Nucleus accumbens (tissue), 56 donors: ENCODE measurements at places on chromosomes 1 and 21.

- no peak for DNase-seq
Observed at GRCh38 chr1:193306430-193306829, 120.0 kb upstream of the B3GALT2 start.

- no peak for DNase-seq
Observed at GRCh38 chr1:245338485-245338877, 183.7 kb downstream of the KIF26B start.

- DNase-seq: no peak
Observed at GRCh38 chr21:30463713-30464112, 16.5 kb downstream of the KRTAP19-1 start.

- no peak for DNase-seq
Observed at GRCh38 chr1:6935911-6936690, 150.8 kb downstream of the CAMTA1 start.

GRCh38 chr1:24803220-24803619, 58.0 kb downstream of the CLIC4 start:
- DNase-seq: peak; percentile 5

GRCh38 chr1:44676484-44677200, 2.1 kb downstream of the ARMH1 start:
- DNase-seq: no peak

GRCh38 chr1:161702250-161702649, 4.8 kb upstream of the FCRLA start:
- DNase-seq: no peak

DNA sequence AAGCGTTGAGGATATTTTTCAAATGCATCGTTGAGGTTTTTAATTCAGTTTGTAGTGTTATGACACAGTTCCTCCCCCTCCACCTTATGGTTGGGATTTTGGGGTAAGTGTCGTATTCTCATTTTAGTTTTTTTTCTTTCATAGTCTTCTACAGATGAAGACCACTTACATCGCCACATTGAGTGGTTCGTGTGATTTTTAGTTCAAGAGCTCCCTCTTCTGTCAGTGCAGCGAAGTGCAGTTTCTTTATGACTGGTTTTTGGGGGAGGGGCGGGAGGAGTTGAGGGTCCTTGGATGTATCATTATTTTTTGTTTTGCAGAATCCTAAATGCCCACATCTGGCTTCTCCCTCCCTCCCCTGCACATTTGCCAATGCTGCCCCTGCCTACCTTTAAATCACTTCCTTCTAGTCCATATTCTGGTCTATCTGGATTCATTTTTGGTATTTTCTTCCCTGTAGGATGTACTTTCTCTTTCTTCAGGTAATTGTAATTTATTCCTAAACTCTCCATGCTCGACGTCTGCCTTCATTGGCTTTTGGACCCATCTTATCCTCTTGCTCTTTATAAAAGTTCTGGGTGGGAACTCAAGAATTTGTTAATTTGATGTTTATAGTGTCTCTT, 433.1 kb downstream of the CAMTA1 start:
- no peak for DNase-seq

DNA sequence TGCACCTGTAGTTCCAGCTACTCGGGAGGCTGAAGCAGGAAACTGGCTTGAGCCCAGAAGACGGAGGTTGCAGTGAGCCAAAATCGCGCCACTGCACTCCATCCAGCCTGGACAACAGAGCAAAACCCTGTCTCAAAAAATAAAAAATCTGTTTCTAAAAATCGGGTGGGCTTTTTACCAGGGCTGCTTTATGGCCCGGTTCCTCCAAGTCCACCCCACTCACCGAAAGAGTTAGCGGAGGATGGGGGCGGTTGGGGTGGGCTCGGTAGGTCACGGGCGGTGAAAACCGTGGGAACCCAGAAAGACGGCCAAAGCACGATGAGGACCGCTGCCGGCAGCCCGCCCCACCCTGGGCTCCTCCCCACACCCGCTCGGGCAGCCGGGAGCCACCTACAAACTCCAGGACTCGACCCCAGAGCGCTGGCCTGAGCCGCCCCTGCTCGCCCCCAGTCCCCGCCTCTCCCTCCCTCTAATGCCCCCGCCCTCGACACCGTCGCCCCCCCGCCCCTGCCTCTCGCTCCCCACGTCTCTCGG, 846 bp upstream of the PER3 start:
- DNase-seq: no peak

- DNase-seq: no peak
Observed at GRCh38 chr1:157404063-157404501, 148.2 kb downstream of the FCRL5 start.

DNA sequence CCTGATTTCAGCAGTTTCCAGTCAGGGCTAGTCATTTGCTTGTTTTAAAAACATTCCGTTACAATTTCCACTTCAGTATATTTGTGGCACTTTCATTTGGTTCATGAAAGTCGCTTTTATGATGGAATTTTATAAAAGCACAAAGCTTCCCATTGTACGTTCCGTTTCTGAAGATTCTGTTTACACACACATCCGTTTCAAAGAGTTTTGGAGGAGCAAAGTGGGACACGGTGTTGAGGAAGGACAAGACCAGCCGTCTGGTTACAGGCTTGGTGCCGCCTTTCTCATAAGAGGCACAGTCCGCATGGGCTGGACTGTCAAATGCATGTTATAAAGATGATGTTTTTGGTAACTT, 60.3 kb downstream of the FAAP20 start:
- no peak for DNase-seq

DNA sequence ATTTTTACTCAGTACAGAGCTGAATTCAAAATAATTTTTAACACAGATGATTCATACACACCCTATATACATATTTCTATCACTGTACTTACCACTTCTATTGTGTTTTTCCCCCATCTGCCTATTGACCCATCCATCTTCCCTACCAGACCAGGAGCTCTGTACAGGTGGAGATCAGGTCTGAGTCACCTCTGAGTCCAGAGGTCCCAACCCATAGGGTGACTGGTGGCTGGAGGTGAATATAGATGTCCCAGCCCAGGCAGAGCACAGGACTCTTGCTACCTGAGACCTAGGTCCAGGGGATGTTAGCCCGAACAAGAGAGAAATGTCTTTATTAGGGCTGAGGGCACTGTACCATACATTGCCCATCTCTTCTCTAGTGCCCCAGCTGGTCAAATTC, 54.8 kb downstream of the DMAP1 start:
- no peak for DNase-seq

DNA sequence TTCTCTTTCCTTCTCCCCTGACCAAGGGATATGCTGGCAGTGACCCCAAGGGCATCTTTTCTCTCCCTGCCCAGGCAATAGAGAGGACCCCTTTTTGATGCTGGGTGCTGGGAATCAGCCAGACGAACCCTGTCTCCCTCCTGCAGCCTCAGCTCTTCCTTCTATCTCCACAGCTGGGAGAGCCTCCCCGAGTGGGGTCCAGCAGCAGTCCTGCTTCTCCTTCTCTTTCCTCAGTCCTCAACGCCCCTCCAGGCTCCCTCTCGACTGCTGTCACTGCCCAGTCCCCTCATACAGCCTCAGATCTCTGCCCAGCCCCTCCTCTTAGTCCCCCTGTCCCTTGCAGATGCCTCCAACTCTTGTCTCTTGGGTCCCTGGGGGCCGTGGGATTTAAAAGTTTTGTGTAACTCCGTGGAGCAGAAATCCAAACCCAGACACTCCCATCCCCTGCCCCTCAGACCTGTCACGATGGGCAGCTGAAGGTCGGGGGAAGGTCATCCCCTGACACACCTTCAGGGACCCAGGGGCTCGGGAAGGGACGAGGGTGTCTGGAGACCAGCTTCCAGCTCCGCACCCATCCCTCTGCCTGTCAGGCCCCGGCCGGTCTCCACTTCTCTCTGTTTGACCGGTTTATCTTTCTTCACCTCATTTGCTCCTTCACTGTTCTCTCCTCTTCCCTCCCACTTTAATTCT, 5.8 kb upstream of the ETV3L start:
- DNase-seq: no peak

GRCh38 chr1:71093938-71094337, 13.1 kb upstream of the ZRANB2 start:
- DNase-seq: no peak

GRCh38 chr21:29265690-29266479, 32.8 kb upstream of the BACH1 start:
- DNase-seq: no peak

- no peak for DNase-seq
Observed at GRCh38 chr21:43783098-43783700, 6.2 kb upstream of the RRP1 start.

DNA sequence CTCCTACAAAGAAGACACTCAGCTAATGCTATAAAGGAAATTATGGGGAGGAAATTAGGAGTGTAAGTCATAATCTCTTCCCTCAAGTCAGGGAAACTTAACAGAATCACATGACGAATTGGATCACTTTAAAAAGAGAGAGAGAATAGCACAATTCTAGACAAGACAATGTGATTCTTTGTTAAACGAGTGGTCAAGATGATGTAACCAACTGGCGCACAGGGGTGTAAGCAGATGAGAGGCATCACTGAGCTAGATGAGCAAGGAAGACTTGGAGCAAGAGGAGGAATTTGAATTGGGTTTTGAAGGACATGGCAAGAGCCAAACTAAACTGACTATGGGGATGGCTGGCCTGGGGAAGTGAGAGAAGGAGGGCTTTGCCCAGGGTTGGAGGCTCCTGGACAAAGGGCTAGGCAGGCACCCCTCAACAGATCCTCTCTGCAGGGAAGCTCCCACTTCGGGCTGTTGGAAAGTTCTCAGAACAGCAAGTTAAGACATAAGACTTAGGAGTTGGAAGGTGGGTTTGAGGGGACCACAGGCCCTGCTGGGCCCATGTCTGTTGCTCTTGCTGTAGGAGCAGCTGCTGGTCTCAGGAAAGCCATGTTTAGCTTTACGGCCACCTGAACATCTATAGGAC, 123.9 kb upstream of the GRIK3 start:
- peak; percentile 25 for DNase-seq

DNA sequence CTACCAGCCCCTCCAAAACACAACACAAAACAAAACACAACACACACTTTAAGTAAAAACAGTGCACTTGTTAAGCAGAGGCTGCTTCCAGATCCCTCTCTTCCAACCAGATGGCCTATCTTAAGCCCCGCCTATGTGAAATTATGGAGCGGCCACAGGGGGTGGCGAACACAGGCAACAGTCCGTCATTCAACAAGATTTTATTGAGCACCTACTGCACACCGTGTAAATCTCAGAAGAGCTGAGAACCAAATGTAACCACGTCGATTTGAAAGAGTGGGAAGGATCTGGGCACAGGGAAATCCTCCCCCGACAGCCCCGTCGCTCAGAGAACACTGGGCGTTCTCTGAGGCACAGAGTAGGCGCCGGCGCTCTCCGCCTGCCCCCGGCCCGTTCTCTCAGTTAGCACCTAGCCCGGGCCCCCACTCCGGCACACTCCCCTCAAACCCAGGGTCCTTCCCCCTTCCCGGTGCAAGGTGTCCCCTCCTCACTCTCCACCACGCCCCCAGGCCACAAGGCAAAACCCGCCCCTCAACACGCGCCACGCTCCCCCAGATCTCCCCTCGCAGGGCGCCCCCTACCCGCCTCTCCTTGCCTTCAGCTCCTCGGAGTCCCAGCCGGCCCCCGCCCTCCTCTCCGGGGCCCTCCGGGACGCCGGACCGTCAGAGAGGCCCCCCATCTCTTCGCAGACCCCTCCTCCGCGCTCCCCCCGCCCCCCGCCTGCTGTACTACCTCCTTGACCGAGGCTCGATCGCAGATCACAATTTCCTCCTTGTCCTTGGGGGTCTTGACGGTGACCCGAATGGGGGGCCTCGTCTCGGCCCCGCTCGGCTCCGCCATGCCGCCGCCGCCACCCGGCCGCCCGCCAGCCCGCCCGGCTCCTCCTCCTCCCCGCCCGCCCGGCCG, 483 bp downstream of the UBQLN4 start:
- DNase-seq: peak; percentile 39

GRCh38 chr1:205002705-205003104, 40.3 kb upstream of the CNTN2 start:
- DNase-seq: no peak

DNA sequence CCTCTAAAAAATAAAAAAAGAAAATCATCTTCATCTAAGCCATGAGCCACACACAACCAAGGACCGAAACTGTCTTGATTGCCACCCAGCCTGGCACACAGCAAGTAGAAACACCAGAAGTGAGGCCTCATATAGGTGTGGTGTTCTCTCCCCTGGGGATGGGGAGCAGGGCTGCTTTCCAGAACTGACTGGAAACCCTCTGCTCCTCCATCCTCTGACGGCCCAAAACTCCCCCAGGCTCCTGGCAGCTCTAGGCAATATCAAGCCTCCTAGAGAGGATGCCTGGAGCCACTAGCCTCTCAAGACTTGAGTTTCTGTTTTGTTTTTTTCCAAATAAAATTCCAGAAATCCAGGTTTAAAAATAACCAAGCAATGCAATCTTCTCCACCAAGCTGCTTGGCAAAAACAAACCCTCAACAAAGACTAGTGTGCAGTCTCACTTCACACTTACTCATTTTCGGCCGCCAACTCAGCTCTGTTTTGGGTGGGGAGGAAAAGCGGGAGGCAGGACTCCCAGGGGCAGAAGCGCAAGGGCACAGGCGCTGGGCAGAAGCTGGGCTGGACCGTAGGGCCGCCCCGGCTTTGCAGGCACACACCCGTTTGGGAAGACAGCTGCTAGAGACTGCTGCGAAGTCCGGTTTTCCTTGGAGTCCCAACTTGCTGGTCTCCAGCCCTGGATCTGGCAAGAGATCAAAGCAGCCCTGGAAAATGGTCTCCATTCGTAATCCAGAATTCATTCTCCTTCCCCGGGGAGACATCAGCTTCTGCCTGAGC, 78.2 kb upstream of the CAPZB start:
- peak; percentile 3 for DNase-seq

- DNase-seq: no peak
Observed at GRCh38 chr1:162548170-162548569, 13.4 kb upstream of the UAP1 start.

DNA sequence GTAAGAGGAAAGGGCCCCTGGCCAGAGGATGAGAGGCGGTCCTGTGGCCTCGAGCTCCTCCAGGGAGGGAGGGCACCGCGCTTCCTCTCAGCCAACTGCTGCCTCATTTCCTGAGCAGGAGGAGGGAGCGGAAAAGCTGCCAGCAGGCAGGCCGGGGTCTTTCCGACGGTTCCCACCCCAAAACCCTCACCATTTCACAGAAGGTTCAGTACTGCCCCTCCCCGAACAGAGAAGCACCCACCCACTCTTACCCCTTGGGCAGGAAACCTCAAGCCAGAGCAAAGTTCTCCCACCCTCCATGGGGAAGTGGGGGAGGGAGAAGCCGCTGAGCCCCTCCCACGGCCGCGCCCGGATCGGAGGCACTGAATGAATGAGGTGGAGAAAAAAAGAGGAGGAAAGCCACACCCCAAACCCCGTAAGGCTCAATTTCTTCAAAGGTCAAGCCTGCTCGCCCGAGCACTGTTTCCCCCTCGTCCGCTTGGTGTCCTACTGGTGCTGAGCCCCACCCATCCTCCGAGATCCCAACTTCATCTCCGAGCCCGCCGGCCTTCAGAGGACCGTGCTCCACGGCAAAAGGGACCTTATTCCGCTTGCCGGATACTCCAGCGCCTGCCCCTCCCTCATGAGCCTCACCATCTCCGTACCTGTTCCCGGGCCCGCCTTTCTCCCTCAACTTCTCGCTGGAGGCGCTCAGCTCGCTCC, 9.4 kb downstream of the TPM3 start:
- DNase-seq: peak; percentile 52
